ENCODE measurements at places on chromosomes 12 and 14. TPM values are rescaled to one million over a fixed set of nuclear protein-coding genes. Genes with fewer than 3 reads are reported as not detected.

The RD3L gene
- total RNA-seq = not detected

The JAG2 gene
- total RNA-seq = 9.6 TPM

DNA sequence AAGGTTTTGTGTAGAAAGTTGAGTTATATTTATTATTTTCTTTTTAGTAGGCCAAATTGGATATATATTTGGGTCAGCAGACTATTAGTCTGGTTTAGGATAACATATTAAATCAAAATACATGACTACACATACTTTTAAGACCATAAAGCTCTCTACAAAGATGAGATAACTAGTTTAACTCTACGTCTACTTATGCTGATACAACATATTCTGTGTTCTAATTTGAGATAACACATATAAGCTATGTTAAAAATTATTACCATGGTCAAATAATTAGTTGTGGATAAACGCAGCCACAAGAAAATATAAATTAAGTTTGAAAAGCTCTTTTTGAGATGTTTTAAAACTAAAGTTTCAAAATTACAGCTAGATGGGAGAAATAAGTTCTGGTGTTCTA, 55.3 kb downstream of the IPO8 start:
- no peak for DNase-seq

DNA sequence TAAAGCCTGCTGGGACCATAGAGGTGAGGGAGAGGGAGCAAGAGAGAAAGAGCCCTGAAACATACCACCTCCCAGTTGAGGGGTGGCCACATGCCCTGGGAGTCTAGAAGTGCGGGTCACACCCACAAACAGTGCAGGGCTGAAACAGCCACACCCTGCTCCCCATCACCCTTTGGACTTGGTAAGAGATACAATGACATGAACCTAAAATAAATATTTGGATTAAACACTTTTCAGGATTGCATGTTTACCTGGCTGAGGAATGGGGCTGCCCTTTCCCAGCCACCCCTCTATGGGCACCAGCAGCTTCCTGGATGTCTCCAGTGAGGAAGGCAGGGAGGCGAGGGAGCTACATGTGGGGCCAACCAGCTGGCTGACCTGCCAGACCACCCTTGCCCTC, 39.0 kb upstream of the TC2N start:
- no peak for DNase-seq

DNA sequence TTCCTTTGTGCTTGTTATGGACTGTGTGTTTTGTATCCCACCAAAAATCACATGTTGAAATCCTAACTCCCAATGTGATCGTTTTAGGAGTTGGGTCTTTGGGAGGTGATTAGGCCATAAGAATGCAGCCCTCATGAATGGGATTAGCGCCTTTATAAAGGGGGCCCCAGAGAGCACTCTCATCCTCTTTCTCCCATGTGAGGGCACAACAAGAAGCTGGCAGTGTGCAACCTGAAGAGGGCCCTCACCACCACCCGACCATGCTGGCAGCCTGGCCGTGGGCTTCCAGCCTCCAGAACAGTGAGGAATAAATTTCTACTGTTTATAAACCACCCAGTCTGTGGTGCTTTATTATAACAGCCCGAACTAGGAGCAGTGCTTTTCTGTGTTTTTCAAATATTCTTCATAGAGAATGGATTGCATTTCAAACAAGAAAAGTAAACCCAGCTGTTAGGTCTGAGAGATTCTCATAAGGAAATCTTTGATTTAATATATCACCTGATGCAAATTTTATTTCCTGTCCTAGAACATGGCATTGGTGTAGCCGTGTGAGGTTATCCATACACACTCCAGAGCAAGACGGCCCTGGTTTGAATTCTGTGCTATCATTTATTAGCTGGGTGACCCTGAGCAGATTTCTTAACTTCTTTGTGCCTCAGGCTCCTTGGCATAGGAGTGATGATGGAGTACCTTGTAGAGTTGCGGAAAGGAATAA, 27.8 kb downstream of the HSPB8 start:
- DNase-seq = peak; percentile 43

The FBLN5 gene
- total RNA-seq = 4.9 TPM

The ADGRD1 gene
- 0.08 TPM for total RNA-seq

The CCDC175 gene
- not detected for total RNA-seq

GRCh38 chr14:68807148-68807600, 14.3 kb upstream of the ZFP36L1 start:
- DNase-seq = no peak

The SLC7A7 gene
- total RNA-seq = 3.6 TPM

DNA sequence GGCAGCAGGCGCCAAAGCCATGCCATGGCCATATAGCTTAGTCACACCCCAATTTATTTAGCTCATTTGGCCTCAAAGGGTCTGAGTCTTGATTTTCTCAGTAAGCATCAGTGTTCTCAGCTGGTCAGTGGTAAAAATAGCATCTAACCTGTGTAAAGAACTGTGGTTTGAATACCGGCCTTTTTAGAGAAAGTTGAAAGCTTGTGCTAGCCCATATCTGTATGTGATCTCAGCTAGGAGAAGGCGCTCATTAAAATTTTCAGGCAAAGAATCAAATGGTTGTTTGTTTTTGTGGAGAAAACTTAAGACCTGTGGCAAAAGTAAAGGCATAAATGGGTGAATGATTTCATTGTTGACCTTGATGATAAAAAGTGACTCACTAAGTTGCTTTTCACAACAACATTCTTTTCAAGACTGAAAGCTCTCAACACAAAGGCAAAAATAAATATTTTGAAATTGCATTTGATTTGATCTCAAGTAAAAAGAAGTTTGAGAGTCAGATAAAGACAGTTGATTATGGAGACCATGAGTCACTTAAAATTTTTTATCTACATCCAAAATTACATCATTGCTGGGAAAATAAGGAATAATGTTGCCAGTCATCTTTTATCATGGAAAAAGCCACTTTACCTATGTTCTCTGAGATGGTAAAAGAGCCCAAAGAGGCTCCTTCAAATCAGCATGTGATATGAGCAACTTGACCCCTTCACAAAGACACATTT, 128.5 kb upstream of the RGS6 start:
- DNase-seq = no peak

DNA sequence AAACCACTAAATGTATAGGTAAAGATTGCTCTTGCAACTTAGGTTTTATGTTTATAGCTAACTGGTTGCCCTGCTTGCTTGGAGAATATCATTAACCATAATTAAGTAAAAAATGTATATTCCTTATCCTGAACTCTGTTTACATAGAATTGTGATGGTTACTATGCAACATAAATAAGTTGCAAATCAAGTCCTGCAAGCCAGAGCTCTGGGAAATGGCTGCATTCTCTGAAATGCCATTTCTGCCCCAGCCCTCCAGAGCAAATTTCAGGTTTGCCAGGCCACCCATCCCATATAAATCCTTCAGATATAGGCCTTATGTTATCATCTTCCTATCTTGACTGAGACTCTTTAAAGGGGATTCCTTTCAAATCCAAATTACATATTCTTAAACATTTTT, 118.4 kb upstream of the MYF6 start:
- DNase-seq = peak; percentile 33

The LMNTD1 gene
- not detected for total RNA-seq

DNA sequence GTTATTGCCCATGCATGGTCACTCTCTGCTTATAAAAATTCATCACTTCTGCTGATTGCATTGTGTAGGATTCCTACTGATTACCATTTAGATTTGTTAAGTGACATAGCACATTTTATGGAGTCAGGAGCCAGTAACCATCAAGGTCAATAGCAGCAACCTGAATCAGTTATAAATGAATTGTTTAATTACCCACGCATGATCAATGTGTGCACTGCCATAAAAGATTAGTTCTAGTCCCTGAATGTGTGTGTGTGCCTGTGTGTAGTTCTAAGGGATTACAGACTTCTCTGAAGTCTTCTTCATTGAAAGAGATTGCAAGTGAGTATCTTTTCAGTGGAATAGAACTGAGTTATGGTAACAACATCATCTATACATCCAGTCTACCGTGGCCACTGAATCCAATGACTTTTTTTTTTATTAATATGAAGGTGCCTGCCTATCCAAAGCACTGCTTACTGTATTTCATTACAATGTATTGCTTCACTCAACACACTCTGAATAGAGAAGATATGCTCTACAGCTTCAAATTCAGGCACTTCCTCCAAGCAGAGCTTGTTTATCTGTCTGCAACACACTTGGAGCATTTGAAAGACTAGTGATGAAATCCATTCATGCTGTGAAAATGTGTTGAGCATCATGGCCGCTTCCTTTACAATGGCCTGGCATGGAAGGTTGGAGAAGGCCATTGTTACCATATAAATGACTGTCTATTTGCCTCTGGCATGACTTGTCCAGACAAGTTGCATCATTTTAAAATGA, 381.7 kb downstream of the DIO2 start:
- DNase-seq = no peak

GRCh38 chr12:76113800-76114757, 29.6 kb upstream of the NAP1L1 start:
- DNase-seq = no peak

- DNase-seq = no peak
Observed at GRCh38 chr12:93793983-93794382, 116.8 kb downstream of the CRADD start.

DNA sequence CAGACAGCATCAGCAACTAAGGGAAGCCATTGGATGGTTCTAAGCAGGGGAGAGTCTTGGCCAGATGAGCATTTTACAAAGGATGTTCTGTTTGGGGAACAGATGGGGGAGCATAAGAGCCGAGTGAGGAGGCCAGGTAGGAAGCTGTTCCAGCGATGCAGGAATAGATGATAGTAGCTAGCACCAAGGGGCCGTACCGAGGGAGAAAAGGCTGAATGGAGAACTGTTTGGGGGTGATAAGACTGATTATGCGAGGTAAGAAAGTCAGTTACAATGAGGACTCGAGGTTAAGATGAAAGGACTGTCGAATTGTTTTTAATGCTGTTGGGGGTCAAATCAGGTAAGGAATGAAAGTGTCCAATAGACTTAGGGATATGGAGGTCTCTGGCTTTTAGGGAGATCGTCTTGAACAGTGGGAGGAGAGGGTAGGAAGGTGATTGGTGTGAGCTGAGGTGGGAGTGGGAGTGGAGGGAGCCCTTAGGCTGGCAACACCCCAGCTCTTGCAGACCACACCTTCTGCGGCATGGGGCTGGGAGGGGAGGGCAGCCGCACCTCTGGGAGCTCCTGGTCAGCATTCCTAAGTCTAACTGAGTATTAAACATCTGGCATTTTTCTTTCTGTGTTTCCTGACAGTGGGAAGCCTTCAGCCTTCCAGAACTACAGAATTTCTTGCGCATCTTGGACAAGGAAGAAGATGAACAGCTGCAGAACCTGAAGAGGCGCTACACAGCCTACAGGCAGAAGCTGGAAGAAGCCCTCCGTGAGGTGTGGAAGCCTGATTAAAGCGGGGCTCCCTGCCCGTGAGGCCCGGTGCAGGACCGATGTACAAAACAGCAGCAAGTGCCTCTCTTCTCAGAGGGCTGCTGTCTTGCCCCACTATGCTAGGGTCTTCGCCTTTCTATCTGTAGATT, 64.8 kb downstream of the GNS start:
- DNase-seq = no peak

DNA sequence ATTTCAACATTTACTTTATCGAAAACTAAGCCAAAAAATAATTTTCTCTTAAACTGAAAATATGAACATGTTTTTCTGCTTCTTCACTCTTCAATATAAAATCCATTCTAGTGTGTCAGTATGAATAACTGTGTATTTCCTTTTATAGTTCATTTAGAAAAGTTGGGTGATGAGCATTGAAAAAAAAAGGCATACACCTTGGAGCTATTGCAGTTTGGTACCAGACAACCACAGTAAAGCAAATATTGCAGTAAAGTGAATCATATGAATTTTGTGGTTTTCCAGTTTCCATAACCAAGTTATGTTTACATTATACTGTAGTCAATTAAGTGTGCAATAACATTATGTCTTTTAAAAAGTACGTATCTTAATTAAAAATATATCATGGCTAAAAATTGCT, 195.0 kb upstream of the FOXG1 start:
- DNase-seq = no peak

The CREBL2 gene
- total RNA-seq = 21.6 TPM

The AKAP6 gene
- 0.38 TPM for total RNA-seq

DNA sequence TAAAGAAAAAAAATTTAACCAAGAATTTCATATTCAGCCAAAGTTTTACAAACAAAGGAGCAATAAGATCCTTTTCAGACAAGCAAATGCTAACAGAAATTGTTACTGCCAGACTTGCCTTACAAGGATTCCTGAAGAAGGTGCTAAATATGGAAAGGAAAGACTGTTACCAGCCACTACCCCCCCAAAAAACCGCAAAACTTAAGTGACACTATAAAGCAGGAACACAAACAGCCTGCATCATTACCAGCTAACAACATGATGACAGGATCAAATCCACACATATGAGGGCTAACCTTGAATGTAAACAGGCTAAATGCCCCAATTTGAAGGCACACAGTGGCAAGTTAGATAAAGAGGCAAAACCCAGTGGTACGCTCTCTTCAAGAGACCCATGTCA, 55.7 kb downstream of the APOBEC1 start:
- DNase-seq = no peak

DNA sequence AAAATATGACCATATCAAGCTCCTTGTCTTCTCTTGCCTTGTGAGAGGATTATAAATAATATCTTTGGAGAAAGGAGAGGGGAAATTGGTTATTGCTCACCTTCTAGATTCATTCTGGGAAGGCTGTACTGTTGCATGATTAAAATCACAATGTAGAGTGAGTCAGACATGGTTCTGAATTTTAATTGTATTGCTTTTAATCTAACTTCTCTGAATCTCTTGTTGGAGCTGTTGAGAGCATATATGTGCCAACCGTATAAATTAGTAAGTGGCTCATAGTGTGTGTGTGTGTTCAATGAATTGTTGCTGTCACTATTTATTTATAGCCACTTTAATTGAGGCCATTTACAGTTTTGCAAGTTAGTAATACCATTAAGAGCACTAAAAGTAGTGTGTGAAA, 56.1 kb downstream of the KCNJ8 start:
- DNase-seq = no peak

GRCh38 chr12:5191803-5192538, 148.3 kb downstream of the KCNA5 start:
- no peak for DNase-seq

DNA sequence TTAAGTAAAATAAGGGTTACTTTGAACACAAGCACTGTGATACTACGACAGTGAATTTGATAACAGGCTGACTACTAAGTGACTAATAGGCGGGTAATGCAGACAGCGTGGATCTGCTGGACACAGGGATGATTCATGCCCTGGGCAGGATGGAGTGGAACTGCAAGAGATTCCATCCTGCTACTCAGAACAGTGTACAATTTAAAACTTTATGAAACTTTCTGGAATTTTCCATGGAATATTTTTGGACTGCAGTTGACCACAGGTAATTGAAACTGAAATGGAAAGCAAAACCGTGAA, 46.0 kb downstream of the YEATS4 start:
- no peak for DNase-seq

DNA sequence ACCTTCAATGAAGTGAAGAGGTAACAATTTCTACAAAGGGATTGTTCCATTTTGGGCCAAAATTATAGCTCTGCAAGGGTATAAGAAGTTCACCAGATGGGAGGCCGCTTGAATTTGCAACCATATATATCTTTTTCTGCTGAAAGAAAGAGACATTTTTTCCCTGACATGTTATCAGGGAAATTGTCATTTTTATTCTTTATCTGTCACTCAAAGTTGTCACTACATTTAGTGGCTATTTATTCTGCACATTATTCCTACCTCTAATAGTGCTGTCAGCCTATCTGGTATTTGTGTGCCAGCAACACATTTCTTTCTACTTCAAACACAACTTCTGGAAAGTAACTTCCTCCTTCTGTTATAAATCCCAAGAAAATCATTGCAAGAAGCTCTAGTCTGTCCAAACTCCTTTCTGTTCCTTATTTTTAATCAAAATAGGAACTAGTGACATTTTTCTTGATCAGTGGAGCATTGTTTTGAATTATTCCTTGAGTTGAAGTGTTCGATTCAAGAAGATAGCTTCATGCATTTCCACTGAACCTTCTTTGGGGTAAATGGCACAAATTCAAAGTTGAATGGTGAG, 137.9 kb upstream of the ATP2B1 start:
- no peak for DNase-seq

The GDF3 gene
- total RNA-seq = 19.3 TPM

The DNAJC22 gene
- total RNA-seq = 0.10 TPM

All from GM23338 (cell line).